Adrenal gland (tissue), 19 donors: ENCODE measurements at places on chromosomes 4 and X. TPM values are rescaled to one million over a fixed set of nuclear protein-coding genes. Genes with fewer than 3 reads are reported as not detected.

CHST7 gene
- 1.4 TPM for total RNA-seq

CCSER1 gene
- total RNA-seq, result 2.8 TPM

DKK2 gene
- 9.9 TPM for total RNA-seq

GRCh38 chr4:68462691-68463090 lies 15.4 kb downstream of the TMPRSS11E start:
- DNase-seq, result no peak

DNA sequence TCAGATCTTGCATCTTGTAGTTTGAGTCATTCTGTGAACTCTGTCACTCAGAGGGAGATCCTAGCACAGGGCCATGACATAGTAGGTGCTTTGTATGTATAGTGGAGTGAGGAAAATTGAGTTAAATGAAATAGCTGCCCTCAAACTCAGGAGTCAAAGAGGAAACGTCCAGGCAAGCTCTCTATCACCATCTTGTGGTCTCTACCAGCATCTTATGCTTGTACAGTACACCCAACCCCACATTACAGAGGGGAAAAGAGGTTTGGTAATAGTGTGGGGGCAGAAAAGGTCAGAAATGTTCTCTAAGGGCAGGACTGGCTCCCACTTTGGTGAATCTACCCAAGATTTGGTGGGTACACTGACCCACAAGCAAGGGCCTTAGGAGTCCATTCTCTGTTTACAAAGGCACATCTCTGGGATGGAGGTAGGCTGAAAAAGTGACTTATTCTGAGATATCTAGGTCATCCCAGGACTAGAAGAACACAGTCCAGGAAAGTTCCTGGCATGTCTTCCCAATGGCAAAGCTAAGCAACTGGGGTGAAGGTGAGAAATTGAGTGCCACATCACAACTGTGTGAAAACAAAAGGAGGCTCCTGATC lies 131.8 kb downstream of the OR13H1 start:
- DNase-seq, result no peak

DNA sequence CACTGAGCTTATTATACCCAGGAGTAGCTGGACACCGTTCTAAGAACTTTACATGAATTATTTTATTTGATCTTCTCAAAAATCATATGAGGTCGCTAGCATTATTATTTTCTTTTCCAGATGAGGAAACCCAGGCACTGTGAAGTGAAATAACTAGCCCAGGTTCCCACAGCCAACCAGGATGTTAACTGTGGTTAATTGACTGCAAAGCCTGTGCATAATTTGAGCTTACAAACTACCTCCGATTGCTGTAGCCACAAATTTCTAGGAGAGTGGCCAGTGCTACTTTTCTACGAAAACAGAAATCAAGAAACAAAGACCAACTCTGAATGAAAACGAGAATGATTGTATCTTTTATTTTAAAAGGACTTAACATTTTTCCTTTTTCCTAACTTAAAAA lies 27.2 kb downstream of the SPRY1 start:
- no peak for DNase-seq

DNA sequence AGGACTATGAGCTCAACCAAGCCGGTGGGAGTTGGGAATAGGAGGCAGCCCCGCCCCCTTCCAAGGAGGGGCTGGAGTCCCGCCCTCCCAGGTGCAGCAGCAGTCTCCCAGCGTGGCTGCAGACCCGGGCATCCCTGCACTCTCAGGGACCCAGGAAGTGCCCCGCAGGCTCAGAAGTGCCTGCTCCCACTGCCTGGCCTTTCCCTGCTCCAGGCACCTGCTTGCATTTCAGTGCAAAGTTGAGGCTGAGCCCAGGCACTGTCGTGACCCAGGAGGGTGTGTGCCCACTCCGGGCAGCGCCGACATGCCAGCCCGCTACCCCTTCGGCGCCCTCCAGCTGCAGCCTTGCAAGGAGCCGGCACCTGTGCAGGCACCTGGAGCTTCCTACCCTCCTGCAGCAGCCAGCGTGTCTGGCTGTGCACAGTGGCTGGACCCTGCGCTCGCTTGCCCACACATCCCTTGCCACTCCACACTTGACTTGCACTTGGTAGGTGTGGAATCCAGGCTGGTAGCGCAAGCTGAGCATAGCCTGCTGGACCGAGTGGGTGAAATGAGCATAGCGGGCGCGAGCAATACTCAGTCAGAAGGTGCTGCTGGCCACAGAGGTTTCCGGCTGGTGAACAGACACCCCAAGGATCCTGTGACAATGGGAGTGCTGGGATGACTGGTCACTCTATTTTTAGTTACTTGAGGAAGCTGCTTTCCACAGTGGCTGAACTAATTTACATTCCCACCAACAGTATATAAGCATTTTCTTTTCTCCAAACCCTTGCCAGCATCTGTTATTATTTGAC lies 236.3 kb downstream of the PCDH10 start:
- no peak for DNase-seq

- DNase-seq, result no peak
Measured at GRCh38 chr4:94530073-94530472, 78.3 kb downstream of the PDLIM5 start.

- no peak for DNase-seq
Measured at GRCh38 chr4:8058031-8058479, 100.6 kb downstream of the ABLIM2 start.

DNA sequence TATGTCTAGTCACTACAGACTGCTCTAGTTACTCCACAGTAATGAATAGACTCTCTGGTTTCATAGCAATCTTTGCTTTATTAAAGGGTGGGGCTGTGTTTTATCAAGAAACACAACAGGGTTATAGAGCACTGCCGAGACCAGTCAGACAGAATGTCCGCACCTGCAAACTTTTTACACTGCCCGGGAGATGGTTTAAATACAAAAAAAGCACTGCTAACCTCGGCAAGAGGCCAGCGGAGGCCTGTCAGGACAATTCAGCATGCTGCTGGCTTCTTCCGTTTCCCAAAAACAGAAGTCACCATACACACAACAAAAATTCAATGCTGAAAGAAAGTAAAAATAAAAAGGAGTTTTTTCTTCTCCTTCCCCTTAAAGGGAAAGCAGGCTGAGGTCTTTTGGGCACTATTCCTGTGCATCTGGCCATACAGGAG lies 67.4 kb downstream of the IRF2 start:
- no peak for DNase-seq

GRCh38 chr4:11341337-11342043 lies 87.2 kb downstream of the HS3ST1 start:
- DNase-seq, result no peak
